Heart left ventricle (tissue), 16 donors: ENCODE measurements at places on chromosomes 12 and 14. TPM values are rescaled to one million over a fixed set of nuclear protein-coding genes. Genes with fewer than 3 reads are reported as not detected.

DNA sequence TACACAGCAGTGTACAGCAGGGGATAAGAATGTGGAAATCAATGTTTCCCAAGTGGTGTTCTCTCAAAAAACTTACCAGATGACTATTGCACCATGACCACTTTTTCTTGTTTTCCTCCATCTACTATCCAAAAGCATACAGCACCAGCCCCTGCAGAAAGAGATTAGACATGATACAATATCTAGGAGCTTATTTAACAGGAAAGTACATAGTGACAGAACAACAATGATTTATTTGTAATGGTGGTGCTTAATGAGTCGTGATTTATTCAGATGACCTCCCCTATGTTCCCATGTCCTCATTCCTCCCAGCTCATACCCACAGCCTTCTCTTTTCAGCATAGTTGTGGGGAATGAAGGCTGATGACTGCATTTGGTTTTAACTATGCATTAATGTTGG lies 413.6 kb downstream of the BTG1 start:
- H3K4me3 ChIP-seq = no peak overlapping the region
- no peaks in the 10 kb centered on the region for H3K27me3 ChIP-seq
- no peaks in the 10 kb centered on the region for H3K4me1 ChIP-seq
- no peaks in the 10 kb centered on the region for H3K36me3 ChIP-seq

DNA sequence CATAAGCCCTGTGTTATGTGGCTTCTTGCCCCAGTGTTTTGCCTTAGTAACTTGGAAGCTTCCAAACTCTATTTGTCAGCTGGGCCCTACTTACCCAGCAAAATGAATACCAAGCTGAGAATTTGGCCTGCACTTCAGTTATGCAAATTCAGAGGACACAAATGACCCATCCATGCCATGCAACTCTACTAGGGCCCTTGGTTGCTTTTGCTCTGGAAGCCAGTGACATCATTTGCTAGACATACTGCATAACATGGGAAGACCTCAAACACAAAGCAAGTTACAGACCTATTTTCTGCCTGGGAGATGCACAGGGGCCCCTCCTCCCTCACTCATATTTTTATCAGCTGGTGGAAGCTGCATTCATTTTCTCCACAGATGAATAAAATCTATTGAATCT lies 90.2 kb upstream of the PPM1H start:
- no peak overlapping the region for H3K4me3 ChIP-seq
- no peak for DNase-seq
- H3K4me1 ChIP-seq = no peaks in the 10 kb centered on the region
- H3K27me3 ChIP-seq = no peaks in the 10 kb centered on the region
- no peaks in the 10 kb centered on the region for H3K36me3 ChIP-seq

DNA sequence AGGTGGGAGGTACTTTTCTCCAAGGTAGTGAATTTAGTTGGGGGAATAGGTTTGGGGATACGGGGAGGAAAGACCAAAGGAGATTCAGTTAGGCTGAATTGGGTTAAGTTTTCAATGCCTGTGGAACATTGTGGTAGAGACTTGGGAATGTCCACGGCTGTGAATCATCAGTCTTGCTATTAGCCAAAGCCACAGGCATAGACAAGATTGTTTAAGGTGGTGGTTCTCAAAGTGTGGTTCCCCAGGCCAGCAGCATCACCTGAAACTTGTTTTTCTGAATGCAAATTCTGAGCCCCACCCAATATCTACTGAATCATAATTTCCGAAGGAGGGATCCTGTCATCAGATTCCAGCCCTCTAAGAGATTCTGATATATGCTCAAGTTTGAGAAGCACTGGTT lies 316.2 kb downstream of the EGLN3 start:
- no peaks in the 10 kb centered on the region for H3K4me1 ChIP-seq
- no peak overlapping the region for H3K27ac ChIP-seq
- no peaks in the 10 kb centered on the region for H3K27me3 ChIP-seq
- no peaks in the 10 kb centered on the region for H3K36me3 ChIP-seq
- DNase-seq = no peak

DNA sequence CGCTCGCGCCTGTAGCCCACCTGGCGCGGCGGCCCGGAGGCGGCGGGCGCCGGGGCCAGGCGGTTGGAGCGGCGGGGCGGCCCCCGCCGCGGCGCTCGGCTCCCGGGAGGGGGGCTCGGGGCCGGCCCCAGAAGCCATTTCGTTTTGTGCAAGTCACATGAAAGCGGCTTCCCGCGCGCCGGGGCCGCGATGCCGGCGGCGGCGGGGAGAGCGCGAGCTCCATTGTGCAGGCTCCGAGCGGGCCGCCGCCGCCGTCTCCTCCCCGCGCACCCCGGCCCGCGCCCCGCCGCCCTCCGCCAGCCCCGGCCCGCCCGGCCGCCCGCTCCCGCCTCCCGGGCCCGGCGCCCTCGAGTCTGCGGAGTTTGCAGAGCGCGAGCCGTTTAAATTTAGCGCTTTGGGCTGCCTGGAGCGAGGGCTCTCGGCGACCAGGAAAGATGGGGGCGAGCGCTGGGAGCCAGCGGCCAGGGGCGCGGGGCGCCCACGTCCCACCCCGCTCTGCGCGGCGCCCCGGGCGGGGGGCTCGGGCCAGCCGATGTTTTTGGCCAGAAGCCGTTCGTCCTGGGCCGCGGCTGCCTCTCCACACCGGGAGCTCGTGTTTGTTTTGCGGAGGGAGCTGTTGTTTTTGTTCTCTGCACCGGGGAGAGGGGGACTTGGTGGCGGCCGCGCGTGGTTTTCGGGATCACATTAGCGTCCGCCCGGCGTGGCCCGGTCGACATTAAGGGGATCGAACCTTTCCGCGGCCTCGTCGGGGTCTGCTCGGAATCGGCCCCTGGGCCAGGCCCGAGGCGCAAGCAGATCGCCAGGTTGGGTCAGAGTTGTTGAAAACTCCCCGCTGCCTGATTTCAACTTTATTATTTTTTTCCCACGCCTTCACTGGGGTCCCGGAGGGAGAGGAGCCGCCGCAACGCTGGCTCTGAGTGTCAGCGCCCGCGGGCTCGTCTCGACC lies 982 bp downstream of the BCL7A start:
- peak overlapping the region; percentile 59 for H3K4me3 ChIP-seq
- peaks cover 7% of the 10 kb centered on the region for H3K4me1 ChIP-seq
- no peaks in the 10 kb centered on the region for H3K27me3 ChIP-seq
- peak overlapping the region; percentile 81 for H3K27ac ChIP-seq
- no peak for DNase-seq

DNA sequence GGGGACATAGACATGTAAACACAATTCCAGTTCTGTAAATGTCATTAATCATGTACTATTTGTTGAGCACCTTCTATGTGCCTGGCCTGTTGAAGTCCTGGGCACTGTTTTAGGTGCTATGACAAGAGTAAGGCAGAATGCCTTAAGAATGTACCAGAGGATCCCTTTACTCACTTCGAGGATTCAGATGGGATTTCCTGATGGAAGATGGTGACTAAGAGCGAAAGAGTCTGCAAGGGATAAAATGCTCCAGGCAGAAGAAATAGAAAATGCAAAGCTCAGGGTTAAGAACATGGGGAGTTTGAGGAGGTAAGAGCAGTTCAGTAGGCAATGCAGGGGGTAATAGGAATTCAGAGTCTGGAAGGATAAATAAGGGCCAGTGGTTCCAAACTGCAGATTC lies 671.3 kb upstream of the TBX3 start:
- DNase-seq = no peak
- no peaks in the 10 kb centered on the region for H3K36me3 ChIP-seq
- no peak overlapping the region for H3K4me3 ChIP-seq
- no peak overlapping the region for H3K27ac ChIP-seq
- H3K4me1 ChIP-seq = no peaks in the 10 kb centered on the region

GRCh38 chr12:123270214-123271000 lies 1.2 kb downstream of the CDK2AP1 start:
- peak overlapping the region; percentile 78 for H3K27ac ChIP-seq
- H3K27me3 ChIP-seq = no peaks in the 10 kb centered on the region
- peak overlapping the region; percentile 92 for H3K4me3 ChIP-seq

DNA sequence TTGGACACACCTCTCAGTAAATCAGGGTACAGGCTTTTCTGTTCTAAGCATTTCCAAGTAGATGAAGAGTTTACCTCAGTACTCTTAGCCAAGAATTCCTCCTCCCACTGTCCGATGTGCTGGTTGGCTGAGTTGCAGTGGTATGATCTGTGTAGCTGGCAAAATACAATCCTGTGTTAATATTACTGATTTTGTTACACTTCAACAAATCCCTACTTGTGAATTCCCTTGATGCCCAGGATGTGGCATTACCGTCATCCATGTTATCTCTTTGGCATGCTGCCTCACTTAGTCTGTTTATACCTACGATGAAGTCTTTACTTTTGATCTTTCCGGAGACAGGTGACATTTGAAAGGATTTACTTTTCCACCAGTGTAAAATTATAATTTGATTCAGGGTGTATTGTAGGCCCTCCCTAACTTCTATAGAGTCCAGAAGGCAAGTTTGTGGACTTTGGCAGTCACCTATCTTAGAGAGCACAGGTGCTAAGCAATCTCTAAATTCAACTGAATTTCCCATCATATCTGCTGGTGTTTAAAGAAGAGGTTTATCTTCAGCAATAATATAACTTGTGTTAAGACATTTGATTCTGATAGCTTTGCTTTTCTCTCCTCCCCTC lies 10.1 kb downstream of the CCDC196 start:
- H3K4me1 ChIP-seq = peaks cover 6% of the 10 kb centered on the region
- no peak for DNase-seq
- no peak overlapping the region for H3K27ac ChIP-seq
- H3K27me3 ChIP-seq = no peaks in the 10 kb centered on the region
- no peak overlapping the region for H3K4me3 ChIP-seq
- H3K36me3 ChIP-seq = no peaks in the 10 kb centered on the region

DNA sequence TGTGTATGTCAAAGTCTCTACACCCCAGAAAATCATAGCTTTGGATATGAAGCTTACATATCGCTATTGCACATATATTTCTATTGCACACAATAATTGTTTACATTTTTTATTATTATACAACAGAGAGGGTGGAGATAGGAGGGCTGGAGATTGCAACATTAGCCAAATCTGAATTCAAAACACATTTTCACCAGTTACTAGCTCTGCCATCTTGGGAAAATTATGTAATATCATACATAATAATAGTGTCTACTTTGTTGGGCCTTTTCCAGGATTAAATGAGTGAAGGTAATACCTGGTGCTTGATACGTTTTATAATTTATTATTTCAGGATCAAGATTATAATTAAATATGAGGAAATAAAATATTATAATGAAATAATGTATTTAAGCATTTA lies 507.4 kb upstream of the TBX3 start:
- no peak overlapping the region for H3K27ac ChIP-seq
- no peaks in the 10 kb centered on the region for H3K4me1 ChIP-seq
- no peaks in the 10 kb centered on the region for H3K36me3 ChIP-seq

GRCh38 chr12:123401753-123402683 lies 18.1 kb downstream of the KMT5A start:
- no peak for DNase-seq
- H3K36me3 ChIP-seq = peaks cover 84% of the 10 kb centered on the region
- H3K4me3 ChIP-seq = no peak overlapping the region
- H3K4me1 ChIP-seq = peaks cover 26% of the 10 kb centered on the region
- no peak overlapping the region for H3K27ac ChIP-seq
- no peaks in the 10 kb centered on the region for H3K27me3 ChIP-seq

- H3K36me3 ChIP-seq = peaks cover 35% of the 10 kb centered on the region
- no peaks in the 10 kb centered on the region for H3K27me3 ChIP-seq
Observed at GRCh38 chr12:121515615-121516014, 65.2 kb downstream of the KDM2B start.

The C1QL4 gene
- not detected for total RNA-seq

The DLK1 gene
- total RNA-seq = 17.2 TPM

The DBX2 gene
- total RNA-seq = not detected

The LRP1-AS gene
- total RNA-seq = not detected

The NOVA1 gene
- total RNA-seq = 3.1 TPM

The YAF2 gene
- total RNA-seq = 31.5 TPM

The SCN8A gene
- total RNA-seq = 0.36 TPM

The TBC1D30 gene
- 0.50 TPM for total RNA-seq
